ENCODE measurements at places on chromosomes 16 and 17. TPM values are rescaled to one million over a fixed set of nuclear protein-coding genes. Genes with fewer than 3 reads are reported as not detected.
A peak's percentile ranks its signal among the peaks of the same experiment; 100 is the strongest.

GRCh38 chr16:75379911-75380847 lies 53.1 kb downstream of the CFDP1 start:
- DNase-seq: peak; percentile 13

DNA sequence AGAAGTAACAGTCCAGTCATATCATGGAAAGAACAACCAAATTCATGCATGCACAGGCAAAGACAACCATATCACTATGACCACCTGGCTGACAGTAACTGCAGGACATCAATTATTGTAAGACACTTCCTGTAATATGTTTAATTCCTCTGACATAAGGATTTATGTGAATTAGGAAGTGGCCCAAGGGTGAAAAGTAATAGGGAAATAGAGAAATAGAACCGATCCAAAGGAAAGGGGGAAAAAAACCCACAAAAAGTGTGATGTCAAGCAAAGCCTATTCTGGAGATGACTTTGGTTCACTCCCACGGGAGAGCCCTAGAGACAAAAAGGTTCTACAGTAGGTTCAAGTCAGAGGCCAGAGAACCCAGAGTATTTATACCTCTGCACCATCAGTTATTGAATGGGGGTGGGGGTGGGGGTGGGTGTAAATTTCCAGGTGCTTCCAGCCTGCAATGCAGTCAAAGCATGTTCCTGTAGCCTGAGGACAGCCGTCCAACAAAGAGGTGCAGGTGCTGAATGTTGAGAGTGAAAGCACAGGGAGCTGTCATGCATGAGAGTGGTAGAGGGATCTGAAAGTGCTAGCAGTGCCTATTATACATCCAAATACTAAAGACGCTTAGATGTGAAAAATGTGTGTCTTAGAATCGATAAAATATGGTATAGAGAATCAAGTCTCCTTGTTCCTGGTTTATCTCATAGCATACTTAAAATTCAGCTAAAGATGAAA lies 95.6 kb upstream of the HLF start:
- no peak for DNase-seq

GRCh38 chr17:1299552-1300370 lies 20.3 kb downstream of the TRARG1 start:
- no peak for DNase-seq

GRCh38 chr16:57271063-57271345 lies 13.5 kb downstream of the PLLP start:
- no peak for DNase-seq

GRCh38 chr16:67245186-67245585 lies 2.1 kb downstream of the FHOD1 start:
- no peak for DNase-seq

- peak; percentile 55 for DNase-seq
Observed at GRCh38 chr16:2468233-2468724, 2.8 kb upstream of the NTN3 start.

Gene FGF11
- polyA plus RNA-seq: 1.9 TPM

- peak; percentile 71 for DNase-seq
Observed at GRCh38 chr16:75265911-75266701, 14.7 kb upstream of the BCAR1 start.

Gene PLD6
- polyA plus RNA-seq: 3.6 TPM

DNA sequence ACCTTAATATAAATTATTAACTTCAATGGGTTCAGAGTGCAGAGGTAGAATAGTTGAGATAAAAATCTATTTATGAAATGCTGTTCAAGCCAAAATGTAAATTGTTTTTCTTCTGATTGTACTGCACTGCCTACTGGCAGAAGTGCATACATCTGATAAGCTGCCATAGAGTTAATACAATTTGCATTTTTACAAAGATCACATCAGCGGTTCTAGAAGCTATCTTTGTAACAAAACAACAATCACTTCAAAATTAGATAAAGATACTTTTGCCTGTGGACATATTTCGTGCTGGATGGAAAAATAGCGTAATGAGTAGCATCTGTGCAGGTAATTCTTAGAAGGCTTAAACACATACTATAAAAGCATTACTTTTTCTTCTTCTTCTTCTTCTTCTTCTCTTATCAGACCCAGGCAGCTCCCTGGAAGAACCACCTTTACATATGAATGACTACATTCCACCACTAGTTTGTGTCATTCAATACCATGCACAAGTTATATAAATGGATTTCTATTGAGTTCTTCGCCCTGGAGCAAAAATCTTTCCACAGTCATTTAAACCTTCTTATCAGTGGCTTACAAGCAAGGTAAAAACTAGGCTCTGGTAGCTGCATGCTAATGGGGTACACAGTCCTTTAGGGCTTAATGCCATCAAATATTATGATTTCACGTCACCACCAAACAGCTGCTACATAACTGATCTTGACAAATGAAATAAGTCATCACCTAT lies 47.0 kb downstream of the SYNRG start:
- DNase-seq: no peak

- no peak for DNase-seq
Observed at GRCh38 chr16:89315791-89316581, 98.5 kb downstream of the ZNF778 start.

DNA sequence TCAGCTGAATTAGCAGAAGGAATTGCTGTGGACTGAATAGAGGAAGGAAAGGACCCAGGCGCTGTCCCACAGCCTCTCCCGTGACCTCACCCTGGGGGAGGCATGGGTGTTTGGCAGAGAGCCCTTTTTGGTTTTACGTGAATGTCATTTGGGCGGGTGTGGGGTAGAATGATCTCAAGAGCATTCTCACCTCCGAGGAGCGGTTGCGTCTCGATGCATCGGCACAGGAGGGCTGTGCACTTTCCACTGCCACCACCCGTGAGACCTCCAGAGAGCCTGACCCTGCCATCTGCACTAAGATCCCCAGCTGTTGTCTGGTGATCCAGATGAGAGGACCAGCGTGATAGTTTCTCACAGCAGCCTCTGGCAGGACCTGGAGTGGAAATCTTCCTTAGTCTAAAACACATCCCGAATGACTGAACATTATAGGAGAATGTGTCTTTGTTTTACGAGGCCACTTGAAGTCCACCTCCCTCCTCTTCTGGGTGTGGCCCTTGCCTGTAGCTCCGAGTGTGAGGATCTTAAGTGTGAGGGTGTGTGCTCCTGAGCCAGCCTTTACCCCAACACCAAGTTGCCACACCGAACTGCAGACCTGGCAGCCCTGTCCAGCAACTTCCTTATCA lies 29.3 kb downstream of the FOXK2 start:
- DNase-seq: no peak

Gene CCDC144A
- 3.8 TPM for polyA plus RNA-seq

DNA sequence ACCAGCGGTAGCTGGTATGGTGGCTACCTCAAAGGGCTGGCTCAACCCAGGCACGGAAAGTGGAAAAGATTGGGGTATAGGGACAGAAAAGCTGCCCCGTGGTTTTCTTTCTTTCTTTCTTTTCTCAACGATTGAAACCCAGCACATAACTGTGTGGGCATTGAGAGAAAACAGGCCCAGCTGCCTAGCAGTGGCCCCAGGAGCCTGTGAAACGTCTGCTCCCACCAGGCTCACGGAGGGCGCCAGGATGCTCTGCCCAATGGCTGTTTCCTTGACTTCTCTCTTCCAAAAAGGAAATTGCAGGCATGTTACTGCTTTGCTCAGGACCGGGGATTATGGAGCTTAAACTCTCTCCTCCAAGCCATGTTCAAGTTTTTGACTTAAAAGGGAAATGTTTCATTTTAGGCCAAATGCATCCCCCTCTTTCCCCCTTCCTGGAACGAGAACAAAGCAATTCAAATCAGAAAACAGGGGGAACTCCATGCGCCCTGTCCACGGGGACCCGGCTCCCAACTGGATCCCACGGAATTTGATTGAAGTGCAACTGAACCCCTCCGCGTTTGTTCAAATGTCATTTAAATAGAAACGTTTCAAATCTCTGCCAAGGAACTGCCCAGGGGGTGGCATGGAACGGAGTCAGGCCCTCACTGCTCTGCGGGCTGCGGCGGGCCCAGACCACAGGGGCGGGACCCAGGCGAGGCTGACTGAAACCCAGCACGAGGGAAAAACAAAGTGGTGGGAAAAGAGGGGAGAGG lies 133.5 kb downstream of the RGS9 start:
- no peak for DNase-seq

DNA sequence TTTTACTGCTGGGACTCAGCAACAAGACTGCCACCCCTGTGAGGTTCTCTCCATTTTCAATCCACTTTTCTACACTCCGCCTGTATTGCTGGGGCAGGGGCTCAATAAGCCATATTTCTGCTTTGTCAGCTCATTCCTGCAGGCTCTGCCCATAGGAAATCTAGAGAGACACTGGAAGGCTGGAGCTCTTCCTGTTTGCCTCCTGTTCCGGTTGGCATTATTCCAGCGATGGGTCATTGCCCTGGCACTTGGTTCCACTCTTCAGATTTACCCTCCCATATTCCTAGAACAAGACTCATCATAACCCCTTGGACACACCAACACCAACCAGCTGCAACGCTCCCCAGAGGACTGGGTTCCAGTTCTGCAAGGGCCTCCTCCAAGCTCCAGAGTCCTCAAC lies 210.4 kb downstream of the CA10 start:
- no peak for DNase-seq

DNA sequence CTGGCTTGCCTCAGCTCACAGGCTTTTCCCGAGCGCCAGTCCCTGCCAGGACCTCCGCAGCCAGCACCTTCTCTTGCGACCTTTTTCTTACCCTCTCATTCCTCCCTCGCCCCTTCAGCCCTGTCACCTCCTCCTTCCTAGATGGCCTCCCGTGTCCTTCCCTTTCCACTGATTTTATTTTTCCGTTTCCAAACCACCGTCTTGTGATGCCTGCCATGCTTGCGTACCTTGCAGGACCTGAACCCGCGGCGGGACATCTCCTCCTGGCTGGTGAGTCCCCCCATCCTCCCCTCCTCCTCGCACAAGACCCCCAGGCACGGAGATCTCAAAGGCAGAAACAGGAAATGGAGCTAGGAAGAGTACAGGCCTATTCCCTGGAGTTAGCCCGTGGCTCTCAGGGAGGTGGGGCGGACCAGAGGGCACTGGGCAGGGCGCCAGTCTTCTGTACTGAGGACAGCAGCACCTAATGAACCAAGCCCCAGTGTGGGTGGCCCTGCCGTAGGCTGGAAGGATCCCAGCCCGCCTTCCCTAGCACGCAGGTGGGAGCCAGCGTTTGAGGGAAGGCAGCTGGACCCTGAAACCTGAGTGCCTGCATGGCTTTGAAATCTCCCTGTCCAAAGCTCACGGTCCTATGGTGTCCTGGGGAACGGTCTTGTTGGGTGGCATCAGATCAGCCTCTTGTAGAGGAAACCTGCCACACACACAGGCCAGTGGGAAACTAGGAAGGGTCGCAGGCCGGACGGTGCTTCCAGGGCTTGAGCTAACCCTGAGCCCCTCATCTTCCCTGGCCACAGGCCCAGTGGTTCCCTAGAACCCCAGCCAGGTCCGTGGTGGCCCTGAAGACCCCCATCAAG lies 612 bp downstream of the CISD3 start:
- no peak for DNase-seq

- DNase-seq: no peak
Observed at GRCh38 chr17:18093616-18094408, 6.1 kb downstream of the DRG2 start.

Data from muscle of arm (tissue), 14 donors.